Hepatocyte (in vitro differentiated cells): ENCODE measurements at places on chromosomes 7 and 10. TPM values are rescaled to one million over a fixed set of nuclear protein-coding genes. Genes with fewer than 3 reads are reported as not detected.

C10orf53 gene
- polyA plus RNA-seq = not detected in 2 replicates

PYROXD2 gene
- polyA plus RNA-seq = 11.6 and 13.0 TPM in 2 replicates

SEMA4G gene
- polyA plus RNA-seq = 28.6 and 38.9 TPM in 2 replicates

PTN gene
- 50.8 and 75.3 TPM in 2 replicates for polyA plus RNA-seq

CUZD1 gene
- 0.52 TPM in 1 of 2 replicates, not detected in the other for polyA plus RNA-seq

NUTM2A gene
- polyA plus RNA-seq = 0.07 and 0.16 TPM in 2 replicates
